ENCODE measurements at places on chromosomes 12 and 14. TPM values are rescaled to one million over a fixed set of nuclear protein-coding genes. Genes with fewer than 3 reads are reported as not detected.

LYSET gene
- 14.2 TPM for total RNA-seq

SLC5A8 gene
- 0.35 TPM for total RNA-seq

BCL2L2 gene
- 11.0 TPM for total RNA-seq

KCNC2 gene
- 0.10 TPM for total RNA-seq

LIN7A gene
- total RNA-seq: 6.2 TPM

SERPINA9 gene
- not detected for total RNA-seq

ACYP1 gene
- total RNA-seq: 23.0 TPM

IPO4 gene
- 105 TPM for total RNA-seq

SNX6 gene
- 110 TPM for total RNA-seq

ST8SIA1 gene
- 5.1 TPM for total RNA-seq

RIPK3 gene
- 0.16 TPM for total RNA-seq

ADCY6 gene
- total RNA-seq: 11.8 TPM

CYP46A1 gene
- total RNA-seq: 0.59 TPM

SYCP3 gene
- total RNA-seq: 0.07 TPM

SMOC1 gene
- 1.0 TPM for total RNA-seq

GRCh38 chr12:2290091-2290490 lies 237.3 kb downstream of the CACNA1C start:
- no peak overlapping the region for H3K27ac ChIP-seq
- H3K27me3 ChIP-seq: no peaks in the 10 kb centered on the region
- H3K4me1 ChIP-seq: peaks cover 16% of the 10 kb centered on the region
- DNase-seq: no peak

GRCh38 chr12:100715976-100716944 lies 78.3 kb upstream of the ANO4 start:
- no peaks in the 10 kb centered on the region for H3K36me3 ChIP-seq
- H3K4me3 ChIP-seq: peak overlapping the region; percentile 71
- H3K4me1 ChIP-seq: 0 out of 2 replicates have a peak, but pooled peaks cover 4% of the 10 kb centered on the region
- peak; percentile 74 for DNase-seq
- H3K27me3 ChIP-seq: peaks cover 60% of the 10 kb centered on the region

GRCh38 chr12:120500581-120500980 lies 4.7 kb downstream of the DYNLL1 start:
- DNase-seq: no peak
- peaks cover 23% of the 10 kb centered on the region for H3K4me1 ChIP-seq
- no peak overlapping the region for H3K27ac ChIP-seq
- no peak overlapping the region for H3K4me3 ChIP-seq
- no peaks in the 10 kb centered on the region for H3K27me3 ChIP-seq
- H3K36me3 ChIP-seq: peaks cover 22% of the 10 kb centered on the region

DNA sequence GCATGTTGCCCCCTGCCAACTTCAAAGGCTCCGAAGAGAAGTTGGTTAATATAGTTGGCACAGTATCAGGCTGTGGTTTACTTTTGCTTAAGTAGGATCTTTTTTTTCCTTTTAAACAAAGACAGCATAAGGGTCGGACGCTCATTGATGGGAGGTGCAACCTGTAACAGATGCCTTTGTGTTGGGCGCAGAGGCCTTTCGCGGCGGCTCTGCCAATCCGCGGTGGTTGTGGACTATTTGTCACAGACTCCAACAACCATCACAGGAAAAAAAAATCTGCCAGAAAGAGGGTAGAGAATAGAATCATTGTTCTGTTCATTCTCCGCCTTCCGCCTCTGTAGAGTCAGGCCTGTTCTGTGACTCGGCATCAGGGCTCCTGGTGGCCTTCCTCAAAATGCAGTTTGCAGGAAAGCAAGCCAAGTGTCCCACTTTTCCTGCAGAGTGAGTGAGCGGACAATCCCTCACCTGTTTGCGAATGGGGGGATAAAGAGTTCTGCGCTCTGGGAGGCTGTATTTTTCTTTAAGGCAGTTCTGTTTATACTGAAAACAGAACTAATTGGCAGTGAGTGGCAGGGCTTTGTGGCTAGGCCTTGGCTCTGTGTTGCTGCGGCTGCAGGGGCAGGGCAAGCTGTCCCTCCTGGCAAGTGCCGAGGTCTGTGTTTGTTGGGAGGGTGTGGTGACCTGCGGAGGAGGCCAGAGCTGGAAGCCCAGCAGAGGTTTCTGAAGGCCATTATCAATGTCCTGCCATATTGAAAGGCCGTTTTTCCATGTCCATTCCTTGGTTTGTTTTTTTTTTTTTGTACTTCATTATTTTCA lies 83.0 kb upstream of the PIWIL1 start:
- H3K27ac ChIP-seq: no peak overlapping the region
- H3K4me3 ChIP-seq: no peak overlapping the region
- H3K4me1 ChIP-seq: no peaks in the 10 kb centered on the region
- H3K36me3 ChIP-seq: no peaks in the 10 kb centered on the region

DNA sequence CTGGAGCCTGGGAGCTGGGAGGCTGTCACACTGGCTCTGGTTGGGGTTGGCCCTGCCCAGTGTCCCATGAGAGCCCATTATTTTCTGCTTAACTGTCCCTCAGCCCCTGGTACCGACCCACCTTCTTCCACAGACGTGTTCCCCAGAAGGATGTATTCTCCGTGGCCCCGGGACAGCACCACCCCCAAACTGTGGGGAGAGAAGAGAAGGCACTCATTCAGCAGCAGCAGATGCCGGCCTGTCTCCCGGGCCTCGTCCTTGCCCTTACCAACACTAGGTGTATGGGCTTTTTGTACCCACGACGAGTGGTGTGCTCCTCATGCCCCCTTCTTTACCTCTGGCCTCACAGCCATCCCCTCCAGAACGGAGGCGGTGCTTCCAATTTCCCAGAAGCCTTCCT lies 38.1 kb downstream of the LRTM2 start:
- no peaks in the 10 kb centered on the region for H3K27me3 ChIP-seq
- no peaks in the 10 kb centered on the region for H3K4me1 ChIP-seq
- peaks cover 5% of the 10 kb centered on the region for H3K36me3 ChIP-seq
- no peak overlapping the region for H3K27ac ChIP-seq
- no peak for DNase-seq
- no peak overlapping the region for H3K4me3 ChIP-seq

DNA sequence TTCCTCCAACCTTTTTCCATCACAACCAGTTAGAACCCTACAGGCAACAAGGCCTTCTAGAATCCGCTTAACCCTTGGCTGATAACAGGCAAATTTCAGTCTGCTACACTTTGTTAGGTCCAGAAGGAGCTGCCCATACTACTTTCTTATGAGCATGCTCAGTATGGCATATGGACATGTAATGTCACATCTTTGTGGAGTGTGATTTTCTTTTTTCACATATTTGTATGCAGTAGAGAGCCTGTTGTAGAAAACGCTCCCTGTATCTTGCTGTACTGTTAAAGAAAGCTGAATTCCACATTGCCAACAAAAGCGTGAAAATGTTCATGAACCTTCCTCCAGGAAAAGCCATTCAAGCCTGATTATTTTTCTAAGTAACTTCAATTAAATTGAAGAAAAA lies 196.5 kb downstream of the SLC41A2 start:
- no peaks in the 10 kb centered on the region for H3K27me3 ChIP-seq
- no peak overlapping the region for H3K4me3 ChIP-seq
- no peak overlapping the region for H3K27ac ChIP-seq
- H3K36me3 ChIP-seq: 0 out of 2 replicates have a peak, but pooled peaks cover 5% of the 10 kb centered on the region
- no peak for DNase-seq
- no peaks in the 10 kb centered on the region for H3K4me1 ChIP-seq

- H3K36me3 ChIP-seq: no peaks in the 10 kb centered on the region
- DNase-seq: peak; percentile 22
- H3K4me3 ChIP-seq: no peak overlapping the region
- H3K27me3 ChIP-seq: no peaks in the 10 kb centered on the region
- peaks cover 15% of the 10 kb centered on the region for H3K4me1 ChIP-seq
- 0 out of 2 replicates have a peak overlapping the region, but pooled peaks have one; percentile 61 for H3K27ac ChIP-seq
Measured at GRCh38 chr12:20492251-20492760, 124.0 kb downstream of the PDE3A start.

- H3K27ac ChIP-seq: no peak overlapping the region
- H3K4me3 ChIP-seq: no peak overlapping the region
- H3K36me3 ChIP-seq: peaks cover 10% of the 10 kb centered on the region
- no peaks in the 10 kb centered on the region for H3K27me3 ChIP-seq
- H3K4me1 ChIP-seq: no peaks in the 10 kb centered on the region
Measured at GRCh38 chr12:66119870-66120241, 10.7 kb downstream of the LLPH start.

DNA sequence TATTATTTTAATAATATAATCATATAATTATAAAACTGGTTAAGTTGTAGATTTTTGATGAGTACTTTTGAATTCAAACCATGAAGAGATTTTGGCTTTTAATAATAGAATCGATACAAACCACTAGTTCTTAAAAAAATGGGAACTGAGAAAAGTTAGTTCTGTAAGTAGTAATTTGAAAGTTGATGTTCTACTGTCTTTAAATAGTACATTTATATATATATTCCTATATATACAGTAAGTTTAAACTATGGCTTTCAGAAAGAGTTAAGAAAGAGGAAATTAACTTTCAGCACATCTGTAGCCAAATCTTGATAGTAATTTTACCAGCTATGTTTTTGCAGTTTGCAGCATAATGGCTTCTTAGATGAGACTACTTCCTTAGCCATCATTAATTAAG lies 7.8 kb downstream of the LRRK2 start:
- H3K4me3 ChIP-seq: no peak overlapping the region
- H3K36me3 ChIP-seq: no peaks in the 10 kb centered on the region
- H3K4me1 ChIP-seq: no peaks in the 10 kb centered on the region
- no peaks in the 10 kb centered on the region for H3K27me3 ChIP-seq
- H3K27ac ChIP-seq: no peak overlapping the region
- no peak for DNase-seq

DNA sequence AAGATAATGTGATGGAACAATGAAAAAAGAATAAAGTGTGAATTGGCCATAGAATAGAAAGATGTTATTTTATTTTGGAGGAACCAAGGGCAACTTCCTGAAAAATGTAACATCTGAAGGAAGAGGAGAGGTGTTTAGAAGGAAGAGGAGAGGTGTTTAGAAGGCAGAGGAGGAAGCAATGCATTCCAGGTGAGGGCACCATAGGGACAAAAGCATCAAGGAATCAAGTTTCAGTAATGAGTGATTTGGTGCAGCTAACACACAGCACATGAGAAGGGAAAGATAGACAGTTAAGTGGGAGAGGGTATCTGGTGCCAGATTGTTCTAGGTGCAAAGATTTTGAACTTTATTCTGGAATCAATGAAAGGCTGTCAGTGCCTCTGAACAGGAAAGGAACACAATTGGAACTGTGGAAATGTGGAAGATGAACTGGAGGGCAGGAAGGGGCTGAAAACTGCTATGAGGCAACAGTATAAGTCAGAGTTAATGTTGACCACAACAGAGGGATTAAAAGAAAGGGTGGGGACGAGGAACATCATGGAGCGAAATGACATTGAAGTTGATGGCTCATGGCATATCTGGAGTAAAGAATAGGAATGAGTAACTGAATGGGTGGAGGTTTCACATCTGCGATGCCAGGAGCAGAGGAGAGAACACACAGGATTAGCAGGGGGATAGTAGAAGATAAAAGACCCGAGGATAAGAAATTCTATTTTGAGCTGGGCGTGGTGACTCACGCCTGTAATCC lies 326.6 kb downstream of the LRIG3 start:
- no peaks in the 10 kb centered on the region for H3K4me1 ChIP-seq
- no peaks in the 10 kb centered on the region for H3K27me3 ChIP-seq
- no peak for DNase-seq
- H3K27ac ChIP-seq: no peak overlapping the region
- H3K4me3 ChIP-seq: no peak overlapping the region
- no peaks in the 10 kb centered on the region for H3K36me3 ChIP-seq

DNA sequence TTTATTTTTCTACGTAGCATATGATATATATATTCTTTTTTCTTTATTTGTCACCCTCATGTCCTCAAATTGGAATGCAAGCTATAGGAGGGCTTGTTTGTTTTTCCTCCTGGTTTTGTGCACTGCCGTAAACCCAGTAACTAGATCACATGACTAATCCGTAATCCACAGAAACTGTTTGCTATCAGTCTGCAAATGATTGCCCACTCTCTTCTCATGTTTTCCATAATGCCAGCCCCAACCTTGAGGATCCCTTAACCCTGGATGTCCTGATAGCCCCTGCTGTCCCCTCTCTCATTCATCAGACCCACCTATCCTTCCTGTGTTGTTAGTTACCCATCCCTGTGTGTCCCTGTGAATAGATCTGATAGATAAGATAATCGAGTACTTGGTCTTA lies 94.0 kb downstream of the TSPAN9 start:
- no peak for DNase-seq
- H3K4me3 ChIP-seq: no peak overlapping the region
- H3K36me3 ChIP-seq: no peaks in the 10 kb centered on the region
- H3K27ac ChIP-seq: 0 out of 2 replicates have a peak overlapping the region, but pooled peaks have one; percentile 5
- peaks cover 26% of the 10 kb centered on the region for H3K4me1 ChIP-seq
- no peaks in the 10 kb centered on the region for H3K27me3 ChIP-seq

- no peak overlapping the region for H3K27ac ChIP-seq
- no peak for DNase-seq
- no peaks in the 10 kb centered on the region for H3K36me3 ChIP-seq
- no peak overlapping the region for H3K4me3 ChIP-seq
- H3K4me1 ChIP-seq: no peaks in the 10 kb centered on the region
- H3K27me3 ChIP-seq: no peaks in the 10 kb centered on the region
Measured at GRCh38 chr14:85063747-85064146, 466.2 kb upstream of the FLRT2 start.

DNA sequence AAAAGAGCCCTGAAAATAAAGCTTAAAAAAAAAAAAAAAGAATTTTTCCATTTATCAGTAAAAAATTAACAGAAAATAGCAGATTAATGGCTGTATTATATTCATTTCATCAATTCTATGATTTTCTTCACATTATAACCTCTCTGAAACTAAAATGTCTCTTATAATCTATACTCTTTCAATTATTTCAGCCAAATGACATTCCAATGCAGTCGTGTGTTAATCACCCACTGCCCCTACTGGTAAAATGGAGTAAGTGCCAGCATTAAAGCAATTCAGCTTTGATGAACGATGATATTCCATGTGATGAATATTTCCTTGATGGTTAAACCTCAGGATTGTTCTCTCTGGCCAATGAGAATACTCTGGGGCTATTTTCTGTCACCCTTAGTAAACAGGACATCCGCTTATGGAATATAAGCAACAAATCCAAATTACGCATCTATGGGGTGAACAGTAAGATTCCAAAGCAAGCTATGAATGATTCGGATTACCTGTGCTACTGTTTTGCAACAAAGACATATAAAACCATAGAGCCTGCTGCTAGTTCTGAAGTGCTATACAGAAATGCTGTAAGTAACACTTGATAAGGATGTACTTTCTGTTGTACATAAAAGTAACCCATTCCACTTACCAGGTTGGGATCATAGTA lies 20.3 kb upstream of the SYCP3 start:
- H3K36me3 ChIP-seq: peaks cover 14% of the 10 kb centered on the region
- no peak overlapping the region for H3K4me3 ChIP-seq
- DNase-seq: peak; percentile 62
- H3K27me3 ChIP-seq: no peaks in the 10 kb centered on the region
- no peak overlapping the region for H3K27ac ChIP-seq

DNA sequence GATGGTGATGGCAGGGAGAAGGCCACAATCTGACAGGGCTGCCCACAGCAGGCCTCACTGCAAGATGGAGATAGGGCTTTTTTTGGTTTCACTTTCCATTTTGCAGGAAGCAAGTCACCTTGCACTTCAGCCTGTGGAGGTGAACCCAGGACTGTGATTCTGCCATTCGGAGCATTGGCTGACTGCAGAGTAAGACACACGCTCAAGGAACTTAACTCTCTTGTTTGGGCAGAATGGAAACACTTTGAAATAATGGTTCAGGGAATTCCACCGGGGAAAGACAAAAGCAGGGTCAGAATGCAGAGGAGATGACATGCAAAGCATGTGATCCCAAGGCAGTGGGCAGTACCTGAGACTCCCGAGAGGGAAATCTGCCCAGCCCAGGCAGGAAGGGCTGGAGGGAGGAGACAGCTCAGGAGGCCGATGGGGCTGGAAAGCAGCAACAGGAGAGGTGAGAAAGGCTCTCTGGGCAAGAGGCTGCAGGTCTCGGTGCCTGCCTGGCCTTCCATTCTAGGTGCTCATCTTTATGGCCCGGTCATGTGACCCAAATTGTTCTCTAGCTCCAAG lies 58.7 kb upstream of the PRMT8 start:
- peak overlapping the region; percentile 91 for H3K27ac ChIP-seq
- H3K27me3 ChIP-seq: no peaks in the 10 kb centered on the region
- peak; percentile 67 for DNase-seq
- peaks cover 21% of the 10 kb centered on the region for H3K4me1 ChIP-seq
